ENCODE measurements at places on chromosomes 5 and 9. TPM values are rescaled to one million over a fixed set of nuclear protein-coding genes. Genes with fewer than 3 reads are reported as not detected.
A peak's percentile ranks its signal among the peaks of the same experiment; 100 is the strongest.

GRCh38 chr9:79256691-79257213, 315.0 kb upstream of the TLE4 start:
- peak; percentile 54 for DNase-seq

DNA sequence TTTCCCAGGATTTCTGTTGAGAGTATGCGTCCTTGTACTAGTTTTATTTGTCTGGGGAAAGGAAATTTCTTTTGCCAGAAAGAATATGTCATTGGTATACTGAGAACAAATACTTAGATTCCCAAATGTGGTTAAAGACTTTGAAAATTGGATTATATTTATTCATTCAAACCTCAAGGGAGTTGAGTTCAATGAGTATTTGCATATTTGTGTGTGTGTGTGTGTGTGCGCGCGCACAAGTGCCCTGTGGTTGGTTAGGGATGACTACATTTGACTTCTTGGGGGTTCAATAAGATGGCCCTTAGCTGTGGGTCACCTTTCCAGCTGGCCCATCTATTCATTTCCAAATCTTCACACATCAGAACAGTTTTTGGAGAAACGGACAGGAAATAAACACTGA, 4.9 kb downstream of the RXFP3 start:
- DNase-seq: no peak

DNA sequence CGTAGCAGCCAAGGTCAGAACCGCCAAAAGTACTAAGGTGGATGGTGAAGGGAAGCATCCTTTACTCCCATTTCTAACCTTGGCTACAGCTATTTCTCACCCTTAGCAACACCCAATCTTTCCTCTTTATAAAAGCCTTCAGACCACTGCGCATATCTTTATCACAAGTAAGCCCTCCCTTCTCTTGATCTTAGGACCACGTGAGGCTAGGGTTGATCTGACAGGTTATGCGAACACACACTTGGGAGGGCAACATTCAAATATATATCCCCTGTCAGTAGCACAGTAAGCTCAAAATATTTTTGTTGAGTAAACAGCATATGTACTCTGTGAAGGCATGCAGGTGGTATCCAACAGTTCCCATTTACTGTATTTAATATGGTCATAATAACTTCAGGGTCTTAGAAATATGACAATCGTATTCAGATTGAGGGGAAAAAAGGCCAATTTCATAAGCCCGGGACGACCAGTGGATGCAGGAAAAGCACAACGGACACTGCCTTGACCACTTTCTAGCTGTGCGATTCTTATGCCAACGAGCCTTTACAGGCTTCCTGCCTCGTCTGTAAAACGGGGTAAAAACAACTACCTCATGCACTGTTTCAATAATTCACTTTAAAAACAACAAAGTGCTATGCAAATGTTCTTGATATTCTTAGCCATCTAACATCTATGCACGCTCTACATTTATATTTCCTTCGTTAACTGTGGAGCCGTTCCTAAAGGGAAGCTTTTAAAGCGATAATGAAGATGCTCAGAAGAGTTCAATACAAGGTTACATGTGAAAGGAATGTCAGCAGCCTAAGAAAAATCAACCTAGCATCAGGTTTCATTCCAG, 1.3 kb downstream of the ARSB start:
- no peak for DNase-seq

GRCh38 chr5:136769900-136770684, 404.7 kb upstream of the TRPC7 start:
- peak; percentile 83 for DNase-seq

SPEF2 gene
- 0.96 TPM for total RNA-seq

DNA sequence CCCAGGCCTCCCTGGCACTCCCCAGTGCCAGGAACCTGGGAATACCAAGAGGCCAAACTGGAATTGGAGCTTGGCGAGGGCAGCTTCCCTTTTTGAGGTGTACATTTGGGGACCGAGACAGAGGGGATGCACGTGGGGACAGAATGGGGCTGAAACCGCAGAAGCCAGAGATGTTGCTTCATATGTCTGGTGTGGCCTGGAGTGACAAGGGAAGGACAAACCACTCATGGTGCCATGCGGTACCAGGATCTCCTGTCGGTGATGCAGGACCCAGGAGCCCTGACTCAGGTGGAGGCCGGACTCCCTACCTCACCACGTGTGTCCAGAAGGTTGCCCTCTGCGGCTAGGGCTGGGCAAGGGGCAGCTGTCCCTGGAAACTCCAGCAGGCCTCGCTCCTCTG, 4.0 kb upstream of the CSF2 start:
- no peak for DNase-seq

GRCh38 chr5:116930616-116931015, 356.0 kb upstream of the SEMA6A start:
- DNase-seq: no peak

DNA sequence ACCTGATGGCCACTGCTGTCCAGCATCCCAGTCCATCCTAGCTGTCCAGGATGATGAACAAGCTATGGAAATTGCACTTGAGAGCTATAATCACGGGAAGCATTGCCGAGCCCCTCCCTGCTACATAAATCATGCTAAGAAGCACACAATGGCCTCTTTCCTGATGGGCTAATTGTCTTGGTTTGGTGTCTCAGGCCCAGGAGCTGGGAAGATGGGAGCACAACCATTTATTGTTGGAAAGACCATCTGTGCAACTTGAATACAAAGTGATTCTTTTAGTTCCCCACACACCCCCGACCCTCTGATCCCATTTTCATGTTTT, 80.4 kb downstream of the RGS3 start:
- DNase-seq: no peak

GRCh38 chr5:33041586-33041985, 330.5 kb downstream of the NPR3 start:
- no peak for DNase-seq

DNA sequence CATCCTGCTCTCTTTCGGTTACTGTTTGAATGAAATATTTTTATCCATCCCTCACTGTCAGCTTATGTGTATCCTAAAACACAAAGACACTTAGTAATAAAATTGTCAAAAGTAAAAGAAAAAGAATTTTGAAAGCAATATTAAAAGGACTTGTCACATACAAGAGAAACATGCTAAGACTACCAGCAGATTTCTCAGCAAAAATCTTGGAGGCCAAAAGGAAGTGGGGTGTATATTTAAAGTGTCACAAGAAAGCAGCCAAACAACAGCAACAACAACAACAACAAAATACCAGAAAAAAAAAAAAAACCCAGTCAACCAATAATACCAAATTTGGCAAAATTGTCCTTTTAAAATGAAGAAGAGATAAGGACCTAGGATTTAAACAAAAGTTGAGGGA, 678.7 kb upstream of the TYRP1 start:
- no peak for DNase-seq

DNA sequence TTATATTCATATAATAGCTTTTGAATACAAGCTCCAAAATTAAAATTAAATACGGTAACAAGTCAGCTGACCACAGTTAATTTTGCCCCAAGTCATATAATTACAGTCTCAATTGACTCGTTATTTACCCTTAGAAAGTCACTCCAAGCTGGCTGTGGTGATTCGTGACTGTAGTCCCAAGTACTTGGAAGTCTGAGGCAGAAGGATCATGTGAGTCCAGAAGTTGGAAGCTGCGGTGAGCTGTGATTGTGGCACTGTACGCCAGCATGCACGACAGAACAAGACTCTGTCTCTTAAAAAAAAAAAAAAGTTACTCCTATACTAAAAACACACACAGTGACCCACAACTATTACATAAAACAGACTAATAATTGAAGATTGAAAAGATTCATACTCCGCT, 31.6 kb upstream of the DTWD2 start:
- DNase-seq: no peak

- no peak for DNase-seq
These were observed 55.9 kb upstream of the MYO10 start for GRCh38 chr5:16992006-16992405.

SLC25A48 gene
- total RNA-seq: 1.7 TPM

GRCh38 chr5:135129307-135129706, 95.3 kb upstream of the PITX1 start:
- no peak for DNase-seq

HAVCR2 gene
- total RNA-seq: not detected

DNA sequence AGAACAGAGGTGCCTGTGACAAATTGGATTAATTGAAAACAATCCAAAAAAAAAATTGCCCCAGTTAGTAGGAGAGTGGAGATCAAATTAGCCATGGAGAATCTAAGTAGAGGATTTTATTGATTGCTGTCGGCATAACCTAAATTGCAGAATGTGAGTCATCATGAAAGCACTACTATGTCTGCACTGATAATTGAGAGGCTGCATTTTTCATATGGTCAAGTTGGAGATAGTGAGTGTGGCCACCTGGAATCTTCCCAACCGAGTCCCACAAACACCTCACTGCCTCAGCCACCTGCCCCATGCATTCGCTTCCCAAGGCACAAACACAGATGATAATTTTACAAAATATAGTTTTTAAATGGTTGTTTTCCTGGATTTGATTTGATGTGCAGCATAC, 123.7 kb downstream of the NTRK2 start:
- DNase-seq: no peak

DNA sequence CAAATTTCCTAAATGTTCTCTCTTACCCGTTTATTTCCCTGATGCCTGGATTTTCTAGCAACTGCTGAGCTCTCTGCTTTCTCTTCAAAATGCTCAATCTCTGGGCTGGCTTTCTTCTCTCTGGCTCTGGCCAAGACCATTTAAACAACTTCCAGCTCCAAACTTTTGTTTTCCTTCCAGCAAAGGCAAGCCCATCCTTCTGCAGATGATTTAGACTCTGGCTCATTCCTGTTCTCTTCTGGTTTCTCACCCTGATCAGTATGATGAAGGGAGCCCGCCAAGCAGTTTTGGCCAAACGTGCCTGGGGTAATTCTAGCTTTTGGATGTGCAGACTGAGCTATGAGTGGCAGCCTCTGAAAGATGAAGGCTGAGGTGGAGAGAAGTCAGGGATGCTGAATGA, 78.1 kb downstream of the HSPA4 start:
- no peak for DNase-seq

PCDHGA1 gene
- 4.6 TPM for total RNA-seq

DNA sequence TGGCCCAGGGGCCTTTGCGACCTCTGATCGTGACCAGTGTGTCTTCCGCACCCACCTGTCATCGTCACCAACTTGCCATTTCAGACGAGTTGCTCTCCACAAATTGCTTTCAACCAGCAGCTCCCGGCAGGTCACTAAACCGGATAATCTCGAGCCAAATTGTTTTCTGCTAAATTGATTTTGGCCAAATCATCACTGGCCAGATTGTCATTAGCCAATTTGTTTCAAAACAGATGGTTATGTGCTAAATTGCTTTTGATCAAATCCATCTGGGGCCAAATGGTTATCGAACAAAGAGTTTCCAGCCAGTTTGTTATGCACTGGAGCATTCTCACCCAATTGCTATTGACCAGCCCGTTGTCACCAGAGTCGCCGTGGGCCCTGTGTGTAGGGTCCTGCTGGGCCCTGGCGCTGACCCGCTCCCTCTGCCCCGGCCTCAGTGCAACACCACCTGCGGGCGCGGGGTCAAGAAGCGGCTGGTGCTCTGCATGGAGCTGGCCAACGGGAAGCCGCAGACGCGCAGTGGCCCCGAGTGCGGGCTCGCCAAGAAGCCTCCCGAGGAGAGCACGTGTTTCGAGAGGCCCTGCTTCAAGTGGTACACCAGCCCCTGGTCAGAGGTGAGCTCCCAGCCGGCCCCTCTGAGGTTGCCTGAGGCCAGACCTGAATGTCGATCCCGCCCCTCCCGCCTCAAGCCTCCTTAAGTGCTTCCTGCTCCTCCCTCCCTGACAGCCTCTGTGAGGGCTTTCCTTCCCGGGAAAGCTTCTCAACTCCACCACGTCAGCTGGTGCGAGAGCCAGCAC, 35.6 kb downstream of the ADAMTSL2 start:
- DNase-seq: peak; percentile 58

MZB1 gene
- not detected for total RNA-seq

DNA sequence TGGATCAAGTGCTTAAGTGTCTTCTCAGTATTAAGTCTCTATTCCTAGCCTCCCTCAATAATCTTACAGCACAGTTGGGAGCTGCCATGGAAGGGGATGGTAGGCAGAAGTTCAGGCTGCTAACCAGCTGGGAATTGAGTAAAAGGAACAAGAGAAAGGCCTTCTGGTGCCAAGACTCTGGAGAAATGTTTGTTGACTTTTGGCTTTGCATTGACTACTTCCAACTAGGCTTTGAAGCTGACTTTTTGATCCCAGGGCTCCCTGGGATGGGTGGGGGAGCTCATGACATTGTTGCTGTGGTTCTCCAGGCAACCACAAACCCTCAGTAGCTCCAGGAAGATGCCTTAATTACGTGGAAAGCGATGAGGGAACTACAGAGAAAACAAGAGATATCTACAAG, 85.2 kb upstream of the HTR4 start:
- no peak for DNase-seq

KLF9 gene
- 0.25 TPM for total RNA-seq

IL5 gene
- total RNA-seq: not detected

GRCh38 chr9:89576404-89576839, 28.4 kb upstream of the GADD45G start:
- no peak for DNase-seq

TRAF2 gene
- total RNA-seq: 27.3 TPM

- no peak for DNase-seq
These were observed 420.5 kb downstream of the EBF1 start for GRCh38 chr5:158679221-158679641.

GRCh38 chr9:16959391-16959790, 88.9 kb upstream of the BNC2 start:
- no peak for DNase-seq

HEMGN gene
- not detected for total RNA-seq

TMOD1 gene
- total RNA-seq: 0.64 TPM

Measured in glutamatergic neuron (in vitro differentiated cells).